ENCODE measurements at places on chromosomes 3 and 15.

DNA sequence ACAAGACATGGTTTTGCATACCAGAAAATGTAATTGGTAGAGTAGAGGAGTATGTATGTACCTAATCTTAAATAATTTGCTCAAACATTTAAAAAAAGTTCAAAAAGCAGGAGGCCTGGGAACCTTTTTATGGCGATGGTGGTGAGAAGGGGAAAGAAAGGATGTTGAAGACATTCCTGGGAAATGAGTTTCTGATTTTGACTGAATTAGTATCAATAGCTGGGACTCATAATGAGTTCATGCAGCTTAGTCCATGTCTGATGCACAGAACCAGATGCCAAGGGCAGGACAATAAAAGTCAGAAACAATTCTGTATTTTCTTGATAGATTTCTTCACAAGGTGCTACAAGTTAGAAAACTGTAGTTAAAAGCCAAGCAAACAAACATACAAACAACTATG is 395.3 kb downstream of the GAP43 start:
- DNase-seq: no peak

- DNase-seq: no peak
These were observed 161.7 kb upstream of the ZNF385D start for GRCh38 chr3:21912711-21913110.

DNA sequence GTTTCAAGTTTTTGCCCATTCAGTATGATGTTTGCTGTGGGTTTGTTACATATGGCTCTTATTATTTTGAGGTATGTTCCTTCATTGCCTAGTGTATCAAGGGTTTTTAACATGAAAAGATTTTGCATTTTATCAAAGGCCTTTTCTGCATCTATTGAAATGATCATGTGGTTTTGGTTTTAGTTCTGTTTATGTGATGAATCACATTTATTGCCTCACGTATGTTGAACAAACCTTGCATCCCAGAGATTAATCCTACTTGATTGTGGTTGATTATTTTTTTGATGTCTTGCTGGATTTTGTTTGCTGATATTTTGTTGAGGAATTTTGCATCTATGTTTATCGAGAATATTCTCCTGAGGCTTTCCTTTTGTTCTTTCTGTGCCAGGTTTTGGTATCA is 39.4 kb downstream of the TMCO5A start:
- DNase-seq: no peak

GRCh38 chr15:91342097-91342496 is 242.0 kb downstream of the SV2B start:
- DNase-seq: no peak

DNA sequence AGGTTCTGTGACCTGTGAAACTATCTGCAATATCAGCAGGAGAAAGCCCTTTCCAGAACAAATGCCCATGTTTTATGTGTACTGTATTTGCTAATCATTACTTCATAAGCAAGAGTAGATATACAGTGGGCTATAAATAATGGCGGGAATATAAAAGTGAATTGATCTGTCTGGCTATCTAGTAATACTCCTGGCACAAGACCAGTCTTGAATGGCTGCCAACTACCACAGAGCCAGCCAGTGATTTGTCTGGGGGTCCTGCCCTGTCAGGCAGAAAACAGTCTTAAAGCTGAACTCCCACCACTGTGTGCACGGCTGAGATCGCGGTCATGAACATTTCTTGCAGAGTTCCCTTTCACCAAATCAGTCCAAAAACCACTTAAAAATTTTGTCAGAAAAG is 176.3 kb downstream of the MEIS2 start:
- no peak for DNase-seq

DNA sequence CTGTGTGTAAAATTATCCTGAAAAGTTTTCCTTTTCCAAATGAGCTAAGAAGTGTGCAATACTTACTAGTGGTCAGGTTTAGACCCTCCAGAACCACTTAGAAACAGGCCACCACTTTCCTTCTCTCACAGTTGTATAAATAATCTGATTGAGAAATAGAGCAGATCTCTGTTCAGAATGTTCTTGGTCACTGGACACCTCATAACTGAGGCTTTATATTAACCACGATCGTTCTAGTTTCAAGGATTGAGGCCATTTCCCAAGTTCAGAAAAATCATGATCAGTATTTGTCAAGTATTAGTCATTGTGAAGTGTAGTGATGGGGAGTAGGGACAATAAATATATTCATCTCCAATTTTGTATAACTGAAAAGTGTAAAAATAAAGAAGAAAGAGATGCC is 1.0 kb upstream of the MAP3K13 start:
- DNase-seq: no peak

GRCh38 chr3:133376810-133377209 is 23.0 kb upstream of the BFSP2 start:
- no peak for DNase-seq

DNA sequence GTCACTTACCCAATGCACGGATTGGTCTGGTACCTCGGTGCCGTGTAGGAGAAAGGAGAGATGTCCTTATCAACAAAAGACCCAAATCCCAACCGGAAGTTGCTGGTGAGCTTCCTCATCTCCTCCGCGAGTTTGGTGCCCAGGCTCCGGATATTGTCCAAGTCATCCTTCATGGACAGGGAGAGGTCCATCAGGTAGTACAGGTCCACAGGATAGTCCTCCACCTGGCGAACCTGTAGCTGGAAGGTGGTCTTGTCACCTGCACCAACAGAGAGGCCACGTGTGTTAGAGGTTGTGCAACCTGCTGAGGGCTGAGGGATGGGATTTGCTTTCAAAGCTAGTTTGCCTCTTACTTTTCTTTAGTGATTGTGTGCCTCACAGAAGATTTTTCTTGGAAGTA is 38.9 kb downstream of the ITGB5 start:
- no peak for DNase-seq

- no peak for DNase-seq
These were observed 49.0 kb upstream of the SELENOK start for GRCh38 chr3:53940623-53941022.

- DNase-seq: no peak
These were observed 32.1 kb downstream of the CCDC54 start for GRCh38 chr3:107409365-107409764.

DNA sequence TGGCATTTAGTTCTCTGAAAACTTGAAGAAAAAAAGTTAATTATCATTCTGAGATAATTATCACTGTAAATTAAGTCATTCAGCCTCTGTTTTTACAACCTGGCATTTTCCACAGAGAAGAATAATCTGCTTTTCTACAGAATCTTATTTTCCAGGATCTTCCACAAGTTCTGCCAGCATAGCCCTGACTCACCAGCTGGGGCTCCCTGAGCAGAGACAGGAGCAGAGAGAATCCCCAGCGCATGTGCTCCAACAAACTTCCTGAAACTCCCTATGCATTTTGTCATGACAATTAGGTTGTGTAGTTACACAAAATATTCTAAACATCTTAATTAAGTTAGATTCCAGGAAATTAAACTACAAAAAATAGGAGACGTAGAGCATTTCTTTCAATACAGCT is 32.1 kb upstream of the TMEM207 start:
- no peak for DNase-seq

- no peak for DNase-seq
These were observed 13.7 kb downstream of the NRROS start for GRCh38 chr3:196652961-196653795.

DNA sequence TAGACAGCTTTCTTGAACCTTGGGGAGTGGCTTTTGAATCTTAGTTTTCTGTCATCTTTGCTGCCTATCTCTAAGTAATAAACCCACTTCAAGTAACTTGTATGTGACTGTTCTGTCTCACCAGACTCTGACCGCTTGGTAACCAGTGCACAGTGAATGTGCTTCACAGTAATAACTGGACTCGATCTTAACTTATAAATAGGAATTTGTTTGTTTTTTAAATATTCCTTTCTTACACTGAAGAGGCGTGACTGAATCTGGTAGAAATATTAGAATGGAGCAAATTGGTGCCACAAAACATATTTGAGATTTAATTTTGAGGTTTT is 318.0 kb downstream of the GBE1 start:
- no peak for DNase-seq

DNA sequence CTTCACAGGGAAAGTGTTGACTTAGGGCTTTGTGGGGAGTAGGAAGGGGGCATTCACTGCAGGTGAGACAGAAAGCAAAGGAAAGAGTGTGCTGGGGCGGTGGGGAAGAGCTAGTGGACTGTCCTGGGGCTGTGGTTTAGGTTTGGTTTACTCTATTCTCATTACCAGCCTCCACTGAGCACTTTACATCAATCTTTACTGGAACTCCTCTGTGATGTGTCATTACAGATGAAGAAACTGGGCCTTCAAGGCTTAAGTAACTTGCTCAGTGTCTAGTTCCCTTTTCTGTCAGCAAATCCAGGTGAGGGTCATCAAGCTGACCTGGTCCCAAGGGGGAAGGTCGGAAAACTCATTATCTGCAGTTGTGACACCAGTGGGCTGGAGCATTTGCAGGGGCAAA is 120.2 kb upstream of the PFN2 start:
- DNase-seq: no peak

DNA sequence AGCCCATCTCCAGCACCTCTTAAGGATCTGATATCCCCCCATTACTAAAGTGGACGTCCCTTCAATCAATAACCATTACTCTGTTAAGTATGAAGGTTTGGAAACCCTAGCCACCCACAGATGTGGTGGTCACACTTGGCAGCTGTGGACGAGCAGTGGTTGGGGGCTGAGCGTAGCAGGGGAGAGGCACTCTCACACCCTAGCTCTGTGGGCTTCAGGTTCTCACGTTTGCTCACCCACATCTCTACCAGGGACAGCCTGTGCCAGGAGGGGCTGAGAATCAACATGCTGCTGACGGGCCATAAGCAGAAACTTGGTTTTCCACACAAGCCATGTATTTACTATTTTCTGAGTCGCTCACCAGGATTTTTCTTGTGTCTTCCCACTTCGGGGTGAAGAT is 287.2 kb downstream of the ADAMTS17 start:
- no peak for DNase-seq

DNA sequence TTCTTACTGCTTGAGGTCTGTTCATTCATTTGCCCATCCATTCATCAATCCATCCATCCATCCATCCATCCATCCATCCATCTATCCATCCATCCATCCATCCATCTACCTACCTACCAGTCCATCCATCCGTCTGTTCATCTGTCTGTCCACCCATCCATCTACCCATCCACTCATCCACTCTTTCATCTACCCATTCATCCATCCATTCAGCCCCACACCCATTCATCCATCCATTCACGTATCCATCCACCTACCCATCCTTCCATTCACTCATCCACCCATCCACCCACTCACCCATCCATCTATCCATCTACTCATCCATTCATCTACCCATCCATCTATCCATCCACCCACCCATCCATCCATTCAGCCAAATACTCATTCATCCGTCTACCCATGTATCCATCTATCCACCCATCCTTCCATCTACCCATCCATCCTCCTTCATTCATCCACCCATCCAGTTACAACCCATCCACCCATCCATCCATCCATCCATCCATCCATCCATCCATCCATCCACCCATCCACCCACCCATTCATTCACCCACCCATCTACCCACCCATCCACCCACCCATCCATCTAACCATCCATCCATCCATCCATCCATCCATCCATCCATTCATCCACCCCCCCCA is 68.3 kb downstream of the FBLN2 start:
- no peak for DNase-seq

DNA sequence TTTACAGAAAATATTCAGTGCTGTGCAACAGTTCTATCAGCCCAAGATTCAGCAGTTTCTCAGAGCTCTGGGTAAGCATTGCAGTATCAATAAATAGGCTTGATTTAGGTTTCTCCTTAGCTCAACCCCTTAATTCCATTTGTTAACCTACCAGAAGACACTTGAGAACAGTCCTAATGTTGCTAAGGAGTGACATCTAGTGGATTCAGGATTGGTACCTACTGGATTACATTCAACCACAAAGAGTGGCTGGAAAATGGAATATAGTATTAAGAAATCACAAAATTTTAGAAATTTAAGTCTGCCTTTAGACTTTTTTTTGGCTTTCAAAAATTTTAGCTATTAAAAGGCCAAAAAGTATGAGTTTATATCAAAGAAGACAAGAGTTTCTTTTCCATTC is 34.7 kb downstream of the POLG start:
- no peak for DNase-seq

- no peak for DNase-seq
These were observed 180.0 kb upstream of the SMAD3 start for GRCh38 chr15:66885281-66885915.

- DNase-seq: no peak
These were observed 74.0 kb upstream of the PHLDB2 start for GRCh38 chr3:111785034-111785433.

DNA sequence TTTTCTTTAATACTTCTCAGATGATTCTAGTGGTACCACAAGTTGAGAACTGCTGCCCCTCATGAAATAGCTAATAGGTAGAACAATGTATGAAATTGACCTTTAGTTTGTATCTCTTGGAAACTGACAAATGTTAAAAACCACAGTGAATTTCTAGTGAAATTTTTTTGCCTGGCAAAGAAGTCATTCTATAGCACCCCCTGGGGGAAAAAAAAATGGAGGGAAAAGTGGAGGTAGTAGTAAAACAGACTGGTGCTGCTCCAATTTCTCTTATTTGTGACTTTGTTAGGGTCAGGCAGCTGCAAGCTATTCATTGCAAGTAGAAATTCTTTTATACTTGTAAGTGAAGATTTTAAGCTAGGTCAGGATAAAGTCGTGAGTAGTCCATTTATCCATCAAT is 605.0 kb downstream of the NLGN1 start:
- DNase-seq: no peak

DNA sequence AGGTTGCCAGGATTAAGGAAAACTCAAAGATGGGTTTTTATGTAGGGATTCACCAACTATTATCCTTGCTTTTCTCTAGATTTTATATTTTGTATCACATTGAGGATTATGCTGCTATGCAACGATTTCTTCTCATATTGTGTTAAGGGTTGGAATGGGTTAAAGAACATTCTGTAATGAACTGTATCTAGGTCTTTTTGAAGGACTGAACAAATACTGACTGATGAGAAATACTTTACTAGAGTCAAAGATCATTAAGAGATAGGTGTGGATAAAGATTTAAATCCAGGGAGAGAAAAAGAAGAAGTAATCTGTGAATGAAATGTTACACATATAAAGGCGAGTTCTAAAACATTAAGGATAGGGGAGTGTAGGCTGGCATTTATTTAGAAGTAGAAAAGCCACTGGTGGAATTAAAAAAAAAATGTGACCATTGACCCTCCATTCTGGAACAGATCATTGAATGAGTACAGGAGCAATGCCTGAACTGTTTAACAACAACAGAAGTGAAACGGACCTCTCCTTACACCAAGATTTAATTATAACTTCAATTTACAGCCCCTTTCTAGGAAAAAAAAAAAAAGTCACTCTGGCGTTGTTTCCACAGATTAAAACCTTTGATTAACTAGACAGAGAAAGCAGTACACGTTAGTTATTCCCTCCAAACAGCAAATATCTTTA is 39.2 kb downstream of the PROS1 start:
- no peak for DNase-seq

DNA sequence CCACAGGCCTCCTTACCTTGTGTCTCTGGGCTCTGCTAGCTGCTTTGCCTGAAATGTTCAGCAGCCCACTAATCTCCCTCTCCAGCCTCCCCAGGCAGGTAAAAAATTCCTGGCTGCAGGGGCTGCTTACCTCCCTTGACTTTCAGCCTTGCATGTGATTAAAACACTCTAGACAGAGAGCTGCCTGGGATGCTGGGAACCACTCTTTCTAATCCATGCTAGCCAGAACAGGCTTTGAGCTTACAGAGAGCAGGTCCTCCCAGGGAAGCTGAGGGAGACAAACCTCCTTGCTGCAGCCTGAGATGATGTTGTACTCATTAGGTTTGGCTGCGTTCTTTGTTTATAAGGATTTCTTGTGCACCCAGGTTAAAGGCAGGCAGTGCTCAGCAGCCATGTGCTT is 33.7 kb upstream of the LIPC start:
- DNase-seq: no peak

- DNase-seq: no peak
These were observed 969.4 kb downstream of the ROBO1 start for GRCh38 chr3:78798266-78798832.

- no peak for DNase-seq
These were observed 349.4 kb downstream of the LRTM1 start for GRCh38 chr3:54578417-54578816.
